ENCODE measurements at places on chromosomes 5 and 9.
A peak's percentile ranks its signal among the peaks of the same experiment; 100 is the strongest.

GRCh38 chr9:38160613-38161215 lies 91.7 kb upstream of the SHB start:
- peak; percentile 85 for DNase-seq

DNA sequence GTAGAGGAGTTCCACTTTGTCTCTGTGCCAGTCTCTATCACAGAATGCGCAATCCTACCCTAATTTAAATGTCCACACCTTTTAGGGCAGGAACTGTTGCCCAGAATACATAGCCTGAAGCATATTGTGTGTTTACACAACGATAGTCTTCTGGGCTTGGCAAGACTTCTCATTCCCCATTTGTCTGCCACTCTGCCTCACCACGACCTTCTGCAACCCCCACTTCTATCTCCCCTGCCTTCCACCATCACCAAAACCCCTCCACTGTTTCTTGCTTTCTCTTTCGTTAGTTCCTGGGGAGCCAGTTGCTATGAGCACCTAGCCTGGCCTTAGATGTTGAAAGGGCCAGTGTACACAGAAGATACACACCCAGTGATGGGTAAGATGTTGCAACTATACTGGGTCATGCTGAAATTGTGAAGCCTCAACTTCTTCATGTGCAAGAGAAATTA lies 883 bp upstream of the RNF145 start:
- DNase-seq, result no peak

GRCh38 chr9:97806721-97807120 lies 46.3 kb upstream of the FOXE1 start:
- no peak for DNase-seq

GRCh38 chr9:82593501-82593900 lies 469.4 kb downstream of the RASEF start:
- no peak for DNase-seq

DNA sequence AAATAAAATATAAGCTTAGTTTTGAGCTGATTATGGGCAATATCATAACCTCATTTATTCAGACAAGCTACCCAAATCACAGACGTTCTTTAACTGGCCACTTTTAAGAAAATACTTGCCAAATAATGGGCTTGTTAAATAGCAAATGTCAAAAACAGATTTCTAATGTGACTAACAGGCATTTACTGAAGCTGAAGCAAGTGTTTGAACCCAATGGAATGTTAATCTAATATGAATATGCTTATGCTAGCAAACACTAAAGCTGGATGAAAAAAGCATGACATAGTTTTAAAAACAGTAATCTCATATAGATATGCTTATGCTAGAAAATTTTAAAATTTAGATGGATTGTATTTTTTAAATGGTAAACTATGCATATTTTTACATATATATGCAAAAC lies 411.6 kb upstream of the PTGER4 start:
- no peak for DNase-seq

DNA sequence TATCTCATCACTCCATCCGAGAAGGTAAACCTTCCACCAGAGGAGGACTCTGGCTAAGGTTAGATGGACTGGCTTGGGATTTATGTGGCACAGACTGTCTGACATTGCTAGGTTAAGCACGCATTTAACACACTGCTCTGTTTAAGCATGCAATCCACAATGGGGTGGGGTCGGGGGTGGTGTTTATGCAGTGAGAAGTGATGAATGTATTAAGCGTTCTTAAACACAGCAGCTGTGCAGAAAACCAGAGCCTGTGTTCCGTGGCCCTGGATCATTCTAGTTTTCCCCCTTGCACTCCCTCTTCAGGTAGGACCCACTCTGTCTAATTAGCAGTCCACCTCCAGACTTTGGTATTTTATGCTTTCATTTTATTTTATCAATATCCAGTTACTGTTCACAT lies 46.4 kb downstream of the STXBP1 start:
- DNase-seq, result no peak

DNA sequence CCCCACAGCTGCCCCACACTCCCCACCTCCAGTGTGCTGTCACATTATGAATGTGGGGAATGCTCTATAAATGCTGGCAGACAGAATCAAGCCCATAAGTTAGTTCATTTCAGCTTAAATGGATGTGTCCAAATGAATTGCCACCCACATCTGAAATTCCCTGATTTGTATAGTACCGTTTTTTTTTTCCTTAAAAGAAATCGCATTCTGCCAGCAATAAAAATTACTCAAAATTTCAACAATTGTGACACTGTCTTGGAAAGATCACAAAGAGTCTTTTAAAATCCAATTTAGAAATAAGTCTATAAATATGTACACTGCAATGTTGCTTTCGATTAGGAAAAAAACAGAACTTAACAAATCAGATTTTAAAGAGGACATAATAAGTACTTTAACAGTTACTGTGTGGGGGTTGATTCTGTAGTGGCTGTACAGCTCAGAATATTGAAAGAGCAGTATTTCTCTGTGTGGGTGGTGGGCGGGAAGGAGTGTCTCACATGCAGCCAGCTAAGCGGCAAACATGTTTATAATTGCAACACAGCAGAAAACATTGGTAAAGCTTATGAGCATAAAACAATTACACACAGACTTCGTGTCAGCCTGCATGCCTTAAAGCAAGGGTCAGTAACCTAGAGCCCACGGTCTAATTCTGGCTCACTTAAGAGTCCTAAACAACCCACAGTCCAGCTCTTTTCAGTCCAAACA lies 24.9 kb upstream of the CSNK1G3 start:
- no peak for DNase-seq

DNA sequence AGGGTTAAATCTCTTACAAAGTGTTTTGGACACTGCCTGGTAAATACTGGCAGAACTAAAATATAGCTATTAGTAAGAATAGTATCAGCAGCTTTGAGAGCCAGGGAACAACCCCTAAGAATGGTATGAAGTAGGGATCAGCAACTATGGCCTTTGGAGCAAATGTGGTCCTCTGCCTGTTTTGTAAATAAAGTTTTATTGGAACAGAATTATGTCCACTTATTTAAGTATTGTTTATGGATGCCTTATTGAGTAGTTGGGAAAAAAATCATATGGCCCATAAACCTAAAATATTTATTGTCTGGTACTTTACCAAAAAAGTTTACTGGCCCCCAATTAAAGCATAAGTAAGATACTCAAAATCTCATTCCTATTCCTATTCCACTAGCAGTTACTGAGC lies 182.2 kb downstream of the PALM2AKAP2 start:
- DNase-seq, result no peak

DNA sequence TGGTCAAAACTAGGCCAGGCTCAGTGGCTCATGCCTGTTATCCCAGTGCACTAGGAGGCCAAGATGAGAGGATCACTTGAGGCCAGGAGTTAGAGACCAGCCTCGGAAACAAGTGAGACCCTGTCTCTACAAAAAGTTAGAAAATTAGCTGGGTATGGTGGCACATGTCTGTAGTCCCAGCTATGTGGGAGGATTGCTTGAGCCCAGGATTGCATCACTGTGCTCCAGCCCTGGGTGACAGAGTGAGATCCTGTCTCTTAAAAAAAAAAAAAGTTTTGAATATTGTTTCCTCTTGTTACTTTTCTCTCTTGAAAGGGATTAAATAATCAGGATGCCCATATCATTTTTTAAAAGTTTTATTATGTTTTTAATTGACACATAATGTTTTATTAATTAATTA lies 7.6 kb downstream of the ARHGEF37 start:
- no peak for DNase-seq

Measured in stimulated activated CD8-positive, alpha-beta memory T cell treated with anti-CD3 and anti-CD28 coated beads, Interleukin-4, amount 100 ng/mL, for 48 hours (primary cell).